Cardiac muscle cell (in vitro differentiated cells and primary cell): ENCODE measurements at places on chromosomes 11 and 22.

DNA sequence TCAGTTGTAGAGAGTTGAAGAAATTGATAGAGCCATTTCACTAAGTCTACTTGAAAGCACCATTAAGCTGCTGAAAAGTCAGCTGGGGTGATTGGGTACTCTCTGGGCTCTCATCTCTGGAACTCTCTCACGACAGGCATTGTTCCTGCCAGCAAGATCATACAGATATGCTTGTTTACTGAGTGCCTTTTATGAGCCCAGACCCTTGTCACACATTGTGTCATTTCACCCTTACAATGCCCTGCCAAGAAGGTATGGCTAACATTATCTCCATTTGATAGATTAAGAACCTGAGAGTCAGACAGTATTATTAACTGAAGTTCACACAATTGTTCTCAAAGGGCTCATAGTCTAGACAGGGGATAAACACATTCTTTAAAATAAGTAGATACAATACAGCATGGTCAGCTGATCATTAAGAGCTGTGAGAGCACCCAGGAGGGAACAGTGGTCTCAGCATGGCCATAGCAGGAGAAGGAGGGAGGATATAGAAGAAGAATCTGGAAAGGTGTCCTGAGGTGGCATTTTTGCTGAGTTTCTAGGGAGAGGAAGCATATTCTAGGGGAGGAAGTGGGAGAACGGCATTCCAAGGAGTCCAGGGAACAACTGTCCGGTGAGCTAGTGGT, 580.5 kb downstream of the INSC start:
- DNase-seq: no peak

DNA sequence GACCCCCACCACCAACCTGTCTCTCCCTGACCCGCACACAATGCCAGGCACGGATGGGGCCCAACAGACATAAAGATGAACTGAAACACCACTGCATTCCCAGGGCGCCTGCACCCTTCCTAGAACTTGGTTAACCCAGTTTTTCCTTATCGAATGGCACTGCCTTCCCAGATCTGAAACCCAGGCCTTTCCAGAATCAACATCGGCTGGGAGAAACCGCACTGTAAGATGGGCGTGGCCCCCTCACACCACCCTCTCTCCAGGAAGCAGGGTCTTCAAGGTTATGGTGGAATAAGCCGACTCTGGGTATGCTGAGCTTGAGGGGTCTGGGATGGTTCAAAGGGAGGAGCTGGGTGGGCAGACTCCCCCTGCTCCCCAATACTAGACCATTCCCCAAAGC, 23.1 kb downstream of the LRFN4 start:
- DNase-seq: no peak

- no peak for DNase-seq
These were observed 276.1 kb downstream of the SBF2 start for GRCh38 chr11:10017911-10018310.

- no peak for DNase-seq
These were observed 40.9 kb downstream of the GAS2 start for GRCh38 chr11:22707119-22707899.

GRCh38 chr22:22031183-22031945, 48.8 kb upstream of the TOP3B start:
- no peak for DNase-seq

- DNase-seq: no peak
These were observed 119.3 kb downstream of the METTL15 start for GRCh38 chr11:28227460-28227859.

DNA sequence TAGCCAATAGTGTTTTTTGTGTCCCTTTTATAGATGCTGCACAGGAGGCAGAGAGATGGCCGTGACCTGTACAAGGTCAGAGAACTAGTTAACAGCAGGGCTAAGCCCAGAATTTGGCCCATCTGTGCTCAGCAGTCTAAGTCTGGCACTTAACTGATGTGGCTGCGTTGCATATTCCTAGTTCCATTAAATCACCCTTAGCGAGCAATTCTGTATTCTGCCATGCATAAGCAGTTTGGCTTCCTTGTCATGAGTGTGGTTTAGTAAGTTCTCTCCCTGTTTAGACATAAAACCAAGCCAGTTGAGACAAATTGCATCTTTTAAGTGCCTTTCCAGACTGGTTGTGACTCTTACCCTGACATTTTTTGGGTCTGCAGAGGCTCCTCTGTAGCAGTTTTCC, 230.6 kb upstream of the TENM4 start:
- no peak for DNase-seq

- DNase-seq: no peak
These were observed 453.9 kb downstream of the BRD1 start for GRCh38 chr22:49373801-49374226.
